Osteoblast (primary cell): ENCODE measurements at places on chromosomes 5 and 9. TPM values are rescaled to one million over a fixed set of nuclear protein-coding genes. Genes with fewer than 3 reads are reported as not detected.

DNA sequence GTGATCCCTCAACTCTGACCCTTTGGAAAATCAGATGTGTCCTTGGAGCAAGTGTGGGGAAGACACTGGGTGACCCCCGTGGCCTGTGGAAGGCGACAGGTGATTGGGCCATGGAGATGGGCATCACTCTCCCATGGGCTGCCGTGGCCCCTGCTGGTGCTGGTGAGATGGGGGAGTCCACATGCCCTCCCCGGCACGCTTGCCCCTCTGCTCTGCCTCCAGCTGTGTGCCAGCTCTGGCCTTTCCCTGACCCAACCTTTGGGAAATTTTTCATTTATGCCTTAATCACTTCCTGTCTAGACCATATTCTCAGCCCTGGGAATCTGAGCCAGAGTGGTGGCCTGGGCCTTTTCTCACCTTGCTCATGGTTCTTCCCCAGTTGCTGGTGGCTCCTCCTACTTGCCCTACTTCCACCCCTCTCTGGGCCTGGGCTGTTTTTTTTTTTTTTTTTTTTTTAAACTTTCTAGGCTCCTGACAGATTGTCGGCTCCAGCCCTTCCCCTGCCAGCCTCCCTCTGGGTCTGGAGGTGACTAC lies 56.6 kb downstream of the RGS3 start:
- no peak for DNase-seq

The HDAC3 gene
- total RNA-seq = 47.8 and 50.4 TPM in 2 replicates

GRCh38 chr5:145903113-145903512 lies 30.3 kb upstream of the GRXCR2 start:
- DNase-seq = no peak

The HAPLN1 gene
- total RNA-seq = 18.8 and 36.5 TPM in 2 replicates

The SLC6A18 gene
- total RNA-seq = not detected in 2 replicates

GRCh38 chr9:87255431-87256155 lies 242.1 kb upstream of the DAPK1 start:
- DNase-seq = no peak
